ENCODE measurements at places on chromosomes 12 and 14. TPM values are rescaled to one million over a fixed set of nuclear protein-coding genes. Genes with fewer than 3 reads are reported as not detected.

GALNT8 gene
- not detected for total RNA-seq

TAS2R20 gene
- total RNA-seq = 1.9 TPM

CLEC4D gene
- total RNA-seq = not detected

IRF9 gene
- 63.1 TPM for total RNA-seq

KICS2 gene
- total RNA-seq = 3.8 TPM

NTS gene
- total RNA-seq = 0.09 TPM

SLC38A1 gene
- 87.0 TPM for total RNA-seq

DGLUCY gene
- 42.6 TPM for total RNA-seq

BMP4 gene
- 14.4 TPM for total RNA-seq

HOTAIR gene
- not detected for total RNA-seq

AMDHD1 gene
- 0.63 TPM for total RNA-seq

SLCO1B1 gene
- total RNA-seq = not detected

ACADS gene
- total RNA-seq = 7.5 TPM

FOXN4 gene
- not detected for total RNA-seq

LTBP2 gene
- total RNA-seq = 157 TPM

MYF6 gene
- total RNA-seq = not detected

OR4E2 gene
- total RNA-seq = not detected

SAMD15 gene
- total RNA-seq = 2.0 TPM

PTPRR gene
- not detected for total RNA-seq

PTPRQ gene
- 32.1 TPM for total RNA-seq

SERPINA3 gene
- total RNA-seq = 13.6 TPM

TAS2R31 gene
- 13.6 TPM for total RNA-seq

CCND2 gene
- total RNA-seq = 57.6 TPM

ALX1 gene
- 1.2 TPM for total RNA-seq

SLC25A47 gene
- not detected for total RNA-seq

OR4K5 gene
- total RNA-seq = not detected

GALNT16 gene
- total RNA-seq = 1.6 TPM

AICDA gene
- not detected for total RNA-seq

CDKN3 gene
- 33.4 TPM for total RNA-seq

NELL2 gene
- total RNA-seq = 4.6 TPM

TRHDE gene
- 1.1 TPM for total RNA-seq

NEUROD4 gene
- not detected for total RNA-seq

PCK2 gene
- 36.5 TPM for total RNA-seq

RNASE3 gene
- total RNA-seq = not detected

DCN gene
- total RNA-seq = 2,298 TPM

CCDC175 gene
- total RNA-seq = not detected

HOXC6 gene
- 0.09 TPM for total RNA-seq

Measured in fibroblast of the aortic adventitia (primary cell).